ENCODE measurements at places on chromosomes 16 and 17. TPM values are rescaled to one million over a fixed set of nuclear protein-coding genes. Genes with fewer than 3 reads are reported as not detected.

Gene SYNGR3
- 7.9 TPM for total RNA-seq

Gene GNGT2
- 23.1 TPM for total RNA-seq

Gene ICAM2
- total RNA-seq: 54.9 TPM

Gene TNP2
- not detected for total RNA-seq

Gene OR1F1
- 0.37 TPM for total RNA-seq

Gene SPNS3
- 5.8 TPM for total RNA-seq

Gene FBXO39
- 0.24 TPM for total RNA-seq

Gene DYNLRB2
- total RNA-seq: not detected

Gene KRT37
- not detected for total RNA-seq

DNA sequence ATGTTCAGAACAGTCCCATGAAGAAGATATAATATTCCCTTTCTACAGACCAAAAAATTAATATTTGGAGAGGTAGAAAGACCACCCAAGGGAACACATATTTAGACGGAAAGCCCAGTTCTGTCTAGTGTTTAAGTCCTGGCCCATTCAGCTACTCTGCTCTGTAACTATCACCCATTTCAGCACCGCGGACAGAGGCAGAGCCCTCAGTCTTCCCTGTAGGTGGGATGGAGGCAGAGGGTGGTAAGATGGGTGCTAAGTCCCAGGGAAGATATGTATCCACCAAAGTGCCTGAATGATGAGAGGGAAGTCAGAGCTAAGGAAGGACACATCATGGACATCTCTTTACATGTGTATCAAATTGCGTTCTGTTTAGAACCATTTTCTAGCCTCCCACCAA lies 27.8 kb upstream of the C16orf78 start:
- no peak for ATAC-seq

DNA sequence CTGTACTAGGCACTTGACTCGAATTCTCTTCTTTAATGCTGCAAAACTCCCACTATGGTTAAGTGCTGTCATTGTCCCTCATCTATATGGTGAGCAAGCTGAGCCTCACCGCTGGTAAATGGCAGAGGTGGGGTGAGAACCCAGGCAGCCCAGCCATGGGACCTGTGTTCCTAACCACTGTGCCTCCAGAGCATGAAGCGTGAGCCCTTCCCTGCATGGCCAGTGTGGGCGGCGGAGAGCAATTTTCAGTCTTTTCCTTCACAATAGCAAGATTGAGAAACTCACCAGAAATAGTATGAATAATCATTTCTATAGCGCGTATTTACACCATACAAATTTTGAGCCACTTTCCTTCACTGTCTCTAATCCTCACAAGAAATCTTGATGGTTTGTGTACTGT lies 9.2 kb downstream of the BFAR start:
- ATAC-seq: no peak

DNA sequence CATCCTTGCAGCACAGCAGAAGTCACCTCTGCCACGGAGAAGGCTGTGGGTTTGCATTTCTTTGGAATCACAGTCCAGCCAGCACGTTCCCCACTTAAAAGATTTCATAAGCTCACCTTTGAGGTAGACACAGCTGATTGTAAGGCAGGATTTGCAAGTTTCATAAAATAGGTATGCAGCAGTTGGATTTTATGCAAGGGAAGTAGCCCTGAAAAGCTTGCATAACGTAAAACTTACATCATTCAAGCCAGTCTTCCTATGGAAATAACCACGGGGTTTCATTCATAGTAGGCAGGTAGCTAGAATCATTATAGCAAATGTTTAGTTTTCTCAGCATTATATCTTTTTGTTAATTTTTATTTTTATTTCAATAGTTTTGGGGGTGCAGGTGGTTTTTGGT lies 49.8 kb upstream of the ARHGAP44 start:
- no peak for ATAC-seq

DNA sequence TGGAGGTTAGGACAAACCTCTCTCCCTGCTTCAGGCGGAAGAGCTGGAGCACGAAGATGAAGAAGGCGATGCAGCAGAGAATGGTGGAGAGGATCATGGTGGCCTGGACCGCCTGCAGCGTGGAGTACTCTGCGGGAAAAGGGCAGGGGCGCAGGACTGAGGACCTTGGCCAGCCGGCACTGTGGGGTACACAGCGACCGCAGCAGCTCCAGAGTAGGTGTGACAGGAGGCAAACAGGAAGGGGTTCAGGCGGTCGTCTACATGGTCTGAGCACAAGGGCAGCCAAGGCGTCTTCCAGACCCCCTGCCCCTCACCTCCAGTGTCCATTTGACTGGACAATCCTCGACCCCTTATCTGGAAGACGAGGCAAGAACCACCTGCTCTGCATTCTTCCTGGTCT lies 42.5 kb downstream of the EMP2 start:
- ATAC-seq: no peak

GRCh38 chr16:79754081-79754480 lies 153.5 kb upstream of the MAF start:
- ATAC-seq: no peak

GRCh38 chr17:54944796-54945195 lies 23.7 kb downstream of the COX11 start:
- no peak for ATAC-seq

DNA sequence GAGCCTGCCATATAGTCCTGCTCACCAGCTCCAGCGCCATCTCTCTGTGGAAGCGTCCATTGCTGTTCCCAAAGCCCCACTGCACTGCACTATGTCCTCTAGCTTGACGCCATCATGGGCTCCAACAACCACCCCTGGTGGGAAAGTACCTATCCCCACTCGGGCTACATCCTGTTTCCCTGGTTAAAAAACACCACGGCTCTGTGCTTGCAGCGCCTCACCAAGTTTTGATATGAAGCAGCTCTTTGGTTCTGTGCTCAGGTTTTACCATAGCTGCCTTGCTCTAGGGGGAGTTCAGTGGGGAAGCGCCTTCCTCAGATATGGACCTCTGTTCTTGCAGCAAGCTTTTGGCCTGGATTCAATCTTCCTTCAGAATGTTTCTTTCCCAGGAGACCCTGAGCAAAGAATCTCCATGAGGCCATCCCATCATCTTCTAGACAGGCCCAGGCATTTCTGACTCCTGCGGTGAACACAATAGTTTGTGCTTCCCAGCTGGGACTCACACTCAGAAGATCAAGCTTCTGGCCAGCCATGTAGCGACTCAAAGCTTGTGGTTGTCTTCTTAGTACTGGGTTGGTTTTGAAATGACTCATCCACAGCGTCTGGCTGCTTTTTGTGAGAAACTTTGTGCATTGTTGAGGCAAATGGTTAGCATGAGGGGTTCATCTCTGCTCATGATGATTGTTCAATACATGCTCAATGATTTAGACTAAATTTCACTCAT lies 39.5 kb downstream of the DYNLRB2 start:
- ATAC-seq: peak; percentile 81

- no peak for ATAC-seq
Observed at GRCh38 chr16:57203451-57203850, 17.3 kb downstream of the RSPRY1 start.

GRCh38 chr17:58785097-58785496 lies 29.4 kb downstream of the PPM1E start:
- ATAC-seq: no peak

GRCh38 chr17:17519886-17520285 lies 23.7 kb upstream of the RASD1 start:
- no peak for ATAC-seq

DNA sequence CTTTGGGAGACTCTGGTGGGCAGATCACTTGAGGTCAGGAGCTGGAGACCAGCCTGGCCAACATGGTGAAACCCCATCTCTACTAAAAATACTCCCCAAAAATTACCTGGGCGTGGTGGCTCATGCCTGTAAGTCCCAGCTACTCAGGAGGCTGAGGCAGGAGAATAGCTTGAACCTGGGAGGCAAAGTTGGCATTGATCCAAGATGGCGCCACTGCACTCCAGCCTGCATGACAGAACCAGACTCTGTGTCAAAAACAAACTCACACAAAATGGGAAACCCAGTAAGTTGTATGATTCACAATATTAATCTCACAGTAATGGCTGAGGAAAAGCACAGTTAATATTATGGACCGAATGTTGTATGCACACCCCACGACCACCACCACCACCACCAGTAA lies 24.3 kb downstream of the WSB1 start:
- ATAC-seq: peak; percentile 43

- ATAC-seq: no peak
Observed at GRCh38 chr17:30805944-30806456, 18.5 kb downstream of the CRLF3 start.
